ENCODE measurements at places on chromosomes 2 and 18.

DNA sequence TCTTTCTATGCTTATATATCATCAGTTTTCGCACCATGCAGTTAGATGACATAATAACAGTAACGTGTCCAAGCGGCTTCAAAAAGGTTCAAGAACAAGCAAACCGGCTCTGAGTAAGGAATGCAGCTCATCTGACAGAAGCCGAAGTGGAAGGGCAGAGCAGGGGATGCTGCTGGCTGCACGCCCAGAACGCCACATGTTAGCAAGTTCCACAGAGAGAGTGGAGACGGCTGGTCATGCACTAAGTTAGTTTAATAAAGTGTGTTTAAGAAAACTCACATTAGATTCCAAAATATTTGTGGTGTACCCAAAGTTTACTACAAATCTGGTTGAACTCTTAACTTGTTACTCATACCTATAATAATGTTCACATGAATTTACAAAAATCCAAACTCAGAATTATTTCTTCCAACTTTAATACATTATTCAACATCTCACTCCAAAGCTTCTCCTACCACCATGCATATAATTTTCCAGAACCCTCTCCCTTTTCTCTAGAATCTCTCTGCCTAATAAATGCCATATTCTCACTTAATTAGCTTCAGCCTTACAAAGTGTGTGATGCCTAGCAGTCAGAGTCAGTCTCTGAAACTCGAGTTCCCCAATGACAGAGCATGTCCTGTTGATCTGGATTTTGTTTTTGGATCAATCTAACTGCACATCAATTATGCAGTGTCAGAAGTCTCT is 170.0 kb downstream of the DNAH7 start:
- DNase-seq = no peak

DNA sequence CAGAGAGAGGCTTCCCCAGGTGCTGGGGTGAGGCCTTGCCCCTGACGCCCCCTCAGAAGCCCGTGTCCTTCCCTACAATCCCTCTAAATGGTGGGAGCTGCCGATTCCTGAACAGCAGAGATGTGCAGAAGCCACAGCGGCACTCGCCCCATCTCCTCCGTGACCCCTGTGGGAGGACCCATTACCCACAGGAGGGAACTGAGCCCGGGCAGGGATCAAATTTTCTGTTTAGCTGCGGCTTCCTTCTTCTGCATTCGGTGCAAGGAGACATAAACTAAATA is 181.2 kb upstream of the RAB6C start:
- DNase-seq = no peak

GRCh38 chr2:224982226-224982625 is 60.0 kb downstream of the DOCK10 start:
- no peak for DNase-seq

DNA sequence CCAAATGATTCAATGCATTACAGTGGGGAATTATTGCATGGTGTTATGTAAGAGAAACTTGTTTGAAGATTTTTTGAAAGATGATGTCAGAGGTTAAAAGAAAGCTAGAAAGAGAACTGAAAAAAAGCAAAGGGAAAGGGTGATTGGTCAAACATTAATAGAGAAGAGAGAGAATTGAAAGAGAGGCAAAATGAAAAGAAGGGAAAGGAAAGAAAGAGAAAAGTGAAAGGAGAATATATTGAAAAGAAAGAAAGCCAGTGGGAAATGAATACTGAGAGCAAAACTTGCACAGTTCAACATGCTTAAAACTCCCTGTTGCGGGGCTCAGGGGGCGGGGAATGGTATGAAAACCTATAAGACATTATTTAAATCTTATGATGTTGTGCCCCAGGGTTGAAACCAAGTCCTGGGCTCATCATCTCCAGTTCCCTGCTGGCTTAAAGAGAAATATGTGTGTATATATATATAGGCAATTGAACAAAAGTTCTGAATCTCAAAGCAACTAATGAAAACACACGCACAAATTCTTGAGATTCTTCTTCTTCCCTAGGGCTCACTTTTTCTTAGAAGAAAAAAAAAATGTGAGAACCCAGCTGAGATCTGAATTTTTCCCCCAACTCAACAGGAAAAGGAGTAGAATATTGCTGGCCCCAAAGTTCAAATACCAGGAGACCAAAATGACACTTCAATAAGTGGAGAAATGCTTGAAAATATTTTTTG is 2045.9 kb upstream of the CELF4 start:
- no peak for DNase-seq

Measured in stimulated activated naive CD8-positive, alpha-beta T cell treated with anti-CD3 and anti-CD28 coated beads, Interleukin-15, amount 100 ng/mL, for 72 hours (primary cell).